Heart right ventricle (tissue), 16 donors: ENCODE measurements at places on chromosomes 13 and 19. TPM values are rescaled to one million over a fixed set of nuclear protein-coding genes. Genes with fewer than 3 reads are reported as not detected.

CD70 gene
- total RNA-seq, result not detected

LGALS7B gene
- total RNA-seq, result not detected

MBD3L3 gene
- not detected for total RNA-seq

RGL3 gene
- 3.3 TPM for total RNA-seq

DNA sequence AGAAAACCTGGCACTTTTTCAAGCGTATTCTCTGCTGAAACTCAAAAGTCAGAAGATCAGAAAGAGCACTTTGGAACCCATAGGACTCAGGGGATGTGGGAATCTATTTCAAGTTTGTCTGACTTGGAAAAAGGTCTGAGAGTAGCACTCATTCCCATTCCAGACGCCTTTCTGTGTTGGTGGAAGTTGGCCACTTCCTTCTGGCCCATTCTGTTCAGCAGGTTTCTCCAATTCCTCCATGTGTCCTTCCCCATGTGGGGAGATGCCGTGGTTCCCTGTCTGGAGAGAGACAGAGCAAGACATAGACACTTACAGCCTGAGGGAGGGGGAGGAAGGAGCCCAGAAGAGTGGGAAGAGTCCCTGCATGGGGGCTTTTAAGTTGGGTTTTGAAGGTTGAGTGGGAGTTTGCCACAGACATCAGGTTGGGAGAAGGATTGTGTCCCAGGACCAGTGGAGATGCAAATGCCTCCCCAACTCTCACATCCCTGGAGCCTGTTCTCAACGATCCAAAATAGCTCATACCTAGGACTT, 48.0 kb downstream of the CELF5 start:
- no peak for DNase-seq
- no peaks in the 10 kb centered on the region for H3K36me3 ChIP-seq
- H3K27me3 ChIP-seq, result peaks cover 88% of the 10 kb centered on the region
- H3K4me3 ChIP-seq, result no peak overlapping the region
- H3K4me1 ChIP-seq, result peaks cover 4% of the 10 kb centered on the region
- no peak overlapping the region for H3K27ac ChIP-seq

- no peak for DNase-seq
- H3K27ac ChIP-seq, result no peak overlapping the region
- H3K4me3 ChIP-seq, result no peak overlapping the region
- no peaks in the 10 kb centered on the region for H3K36me3 ChIP-seq
Observed at GRCh38 chr13:50798923-50799322, 44.6 kb downstream of the DLEU7 start.

- H3K4me1 ChIP-seq, result no peaks in the 10 kb centered on the region
- no peaks in the 10 kb centered on the region for H3K27me3 ChIP-seq
- H3K27ac ChIP-seq, result no peak overlapping the region
- no peak for DNase-seq
- H3K36me3 ChIP-seq, result no peaks in the 10 kb centered on the region
Observed at GRCh38 chr13:96734499-96734898, 259.8 kb downstream of the OXGR1 start.

DNA sequence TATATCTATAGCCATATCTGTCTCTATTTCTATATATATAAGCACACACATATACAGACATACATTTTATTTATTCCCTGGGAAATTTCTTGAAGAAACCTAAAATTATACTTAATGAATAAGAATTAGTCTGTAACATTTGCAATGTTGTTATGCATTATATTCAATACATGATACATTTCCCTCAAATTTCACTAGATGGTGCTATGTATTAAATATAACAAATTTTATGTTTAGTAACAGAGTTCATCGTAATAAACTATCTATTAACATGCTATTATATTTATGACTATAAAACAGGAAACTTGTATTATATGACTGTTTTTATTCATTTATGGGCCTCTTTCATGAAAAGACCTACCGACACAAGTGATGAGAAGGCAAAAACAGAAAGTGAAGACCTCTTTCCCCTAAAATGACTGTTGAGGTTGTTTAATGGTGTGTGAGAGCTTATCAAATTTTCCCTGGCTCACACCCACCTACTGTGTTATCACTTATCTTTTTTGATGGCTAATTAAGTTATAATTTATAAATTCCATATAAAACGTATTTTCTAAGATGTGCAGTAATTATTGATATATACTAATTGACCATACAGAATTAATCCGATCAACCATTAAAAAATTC, 881.9 kb downstream of the SLITRK6 start:
- H3K36me3 ChIP-seq, result no peaks in the 10 kb centered on the region
- DNase-seq, result no peak
- H3K4me1 ChIP-seq, result no peaks in the 10 kb centered on the region
- H3K27ac ChIP-seq, result no peak overlapping the region
- no peak overlapping the region for H3K4me3 ChIP-seq

DNA sequence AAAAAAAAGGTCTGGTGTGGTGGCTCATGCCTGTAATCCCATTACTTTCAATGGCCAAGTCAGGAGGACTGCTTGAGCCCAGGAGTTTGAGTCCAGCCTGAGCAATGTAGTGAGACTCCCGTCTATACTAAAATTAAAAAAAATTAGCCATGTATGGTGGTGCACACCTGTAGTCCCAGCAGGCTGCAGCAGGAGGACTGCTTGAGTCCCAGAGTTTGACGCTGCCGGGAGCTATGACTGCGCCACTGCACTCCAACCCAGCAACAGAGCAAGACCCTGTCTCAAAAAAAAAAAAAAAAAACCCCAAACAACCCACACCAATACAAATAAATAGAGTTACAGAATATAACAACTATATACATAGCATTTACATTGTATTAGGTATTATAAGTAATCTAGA, 65.7 kb downstream of the MICU2 start:
- H3K36me3 ChIP-seq, result no peaks in the 10 kb centered on the region
- no peak overlapping the region for H3K4me3 ChIP-seq
- H3K27ac ChIP-seq, result no peak overlapping the region
- H3K4me1 ChIP-seq, result peaks cover 13% of the 10 kb centered on the region
- H3K27me3 ChIP-seq, result no peaks in the 10 kb centered on the region
- DNase-seq, result no peak

DNA sequence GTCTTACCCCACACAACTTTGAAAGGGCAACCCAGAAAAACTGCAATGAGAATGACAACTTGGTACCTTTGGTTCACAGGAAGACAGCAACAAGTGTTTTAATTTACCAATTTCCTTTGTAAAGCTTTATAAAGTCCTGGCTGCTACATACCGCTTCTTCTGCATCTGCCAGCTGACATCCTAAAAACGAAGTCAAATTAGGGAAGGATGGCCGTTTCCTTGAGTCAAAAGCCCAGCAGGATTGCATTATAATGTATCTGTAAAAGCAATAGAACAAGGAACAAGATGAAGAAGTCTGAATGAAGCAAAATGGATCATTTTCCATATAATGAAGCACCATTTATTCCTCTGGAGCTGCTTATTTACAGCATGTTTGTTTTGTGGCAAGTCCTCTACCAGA, 25.8 kb upstream of the URAD start:
- H3K4me3 ChIP-seq, result no peak overlapping the region
- DNase-seq, result no peak
- peaks cover 60% of the 10 kb centered on the region for H3K27me3 ChIP-seq
- H3K36me3 ChIP-seq, result no peaks in the 10 kb centered on the region
- H3K27ac ChIP-seq, result no peak overlapping the region

DNA sequence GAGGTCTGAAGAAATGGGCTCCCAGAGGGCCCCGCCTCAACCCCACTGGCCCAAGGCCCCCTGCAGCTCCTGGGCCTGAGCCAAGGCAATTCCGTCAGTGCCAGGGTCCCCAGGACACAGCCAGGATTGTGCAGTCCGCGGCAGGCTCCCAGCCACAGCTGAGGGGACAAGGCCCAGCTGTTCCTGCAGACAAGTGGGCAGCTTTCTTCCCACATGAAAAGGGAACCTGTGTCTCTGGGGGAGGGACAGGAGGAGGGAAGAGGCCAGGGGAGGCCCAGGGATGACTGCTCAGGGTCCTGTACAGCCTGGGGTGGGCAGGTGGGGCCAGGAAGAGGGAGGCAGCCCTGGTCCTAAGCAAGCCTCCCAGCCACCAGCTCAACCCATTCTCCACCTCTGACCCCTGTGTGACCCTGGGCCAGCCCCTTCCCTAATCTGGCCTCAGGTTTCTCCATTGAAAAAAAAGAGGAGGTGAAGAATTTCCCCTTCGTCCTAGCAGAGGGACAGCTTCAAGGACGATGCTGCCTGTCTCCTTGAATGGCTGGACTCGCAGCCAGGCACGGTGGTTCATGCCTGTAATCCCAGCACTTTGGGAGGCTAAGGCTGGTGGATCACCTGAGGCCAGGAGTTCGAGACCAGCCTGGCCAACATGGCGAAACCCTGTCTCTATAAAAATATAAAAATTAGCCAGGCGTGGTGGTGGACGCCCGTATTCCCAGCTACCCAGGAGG, 20.5 kb upstream of the VSTM2B start:
- H3K4me1 ChIP-seq, result no peaks in the 10 kb centered on the region
- no peaks in the 10 kb centered on the region for H3K27me3 ChIP-seq
- no peak for DNase-seq
- H3K36me3 ChIP-seq, result no peaks in the 10 kb centered on the region
- H3K27ac ChIP-seq, result no peak overlapping the region

- peaks cover 66% of the 10 kb centered on the region for H3K36me3 ChIP-seq
- H3K27me3 ChIP-seq, result no peaks in the 10 kb centered on the region
- H3K4me3 ChIP-seq, result no peak overlapping the region
- H3K4me1 ChIP-seq, result no peaks in the 10 kb centered on the region
- no peak for DNase-seq
- H3K27ac ChIP-seq, result no peak overlapping the region
Observed at GRCh38 chr19:39828654-39829032, 5.3 kb downstream of the DYRK1B start.

DNA sequence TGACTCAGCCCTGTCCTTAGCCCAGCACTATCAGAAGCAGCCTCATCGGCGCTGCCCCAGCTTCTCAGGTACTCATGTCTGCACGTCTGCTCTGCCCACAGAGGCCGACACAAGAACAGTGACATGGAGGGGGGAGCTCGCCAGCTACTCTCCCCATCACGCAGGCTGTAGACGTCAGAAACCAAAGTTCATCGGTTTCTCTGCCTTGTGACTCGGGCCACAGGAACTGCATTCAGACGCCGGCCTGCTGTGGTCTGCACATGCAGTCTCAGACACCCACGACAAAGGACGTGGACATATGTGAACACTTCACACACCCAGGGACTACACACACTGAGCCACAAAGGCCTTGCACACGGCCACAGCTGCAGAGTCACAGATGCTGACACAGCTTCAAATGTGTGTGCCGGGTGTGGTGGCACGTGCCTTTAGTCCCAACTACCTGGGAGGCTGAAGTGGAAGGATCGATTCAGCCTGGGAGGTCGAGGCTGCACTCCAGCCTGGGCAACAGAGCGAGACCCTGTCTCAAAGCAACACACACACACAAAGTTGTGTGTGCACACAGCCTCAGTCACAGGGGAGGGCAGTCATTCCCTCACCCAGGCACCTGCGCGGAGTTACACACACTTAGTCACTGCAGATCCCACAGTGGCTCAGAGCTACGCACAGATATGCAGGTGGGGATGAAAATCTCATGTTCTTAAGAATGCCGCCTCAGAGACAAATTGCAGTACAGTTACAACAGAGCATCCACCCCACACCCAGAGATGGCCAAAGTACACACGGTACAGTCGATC, 4.9 kb upstream of the ZFP36 start:
- H3K27me3 ChIP-seq, result no peaks in the 10 kb centered on the region
- H3K27ac ChIP-seq, result peak overlapping the region; percentile 99
- H3K36me3 ChIP-seq, result no peaks in the 10 kb centered on the region

- no peaks in the 10 kb centered on the region for H3K36me3 ChIP-seq
- no peaks in the 10 kb centered on the region for H3K27me3 ChIP-seq
- peak within 1 kb of the TSS; percentile 96 for H3K27ac ChIP-seq
- H3K4me3 ChIP-seq, result peak within 1 kb of the TSS; percentile 82
- DNase-seq, result peak; percentile 83
Observed at GRCh38 chr19:3365836-3366752, at the start of gene NFIC. NFIC (plus strand) TSS chr19:3366583; CDS start chr19:3366637, 54 bp downstream.

GRCh38 chr13:45016792-45017425, 27.6 kb downstream of the GPALPP1 start:
- H3K4me1 ChIP-seq, result no peaks in the 10 kb centered on the region
- no peak overlapping the region for H3K27ac ChIP-seq
- DNase-seq, result no peak
- no peak overlapping the region for H3K4me3 ChIP-seq
- H3K36me3 ChIP-seq, result peaks cover 94% of the 10 kb centered on the region

DNA sequence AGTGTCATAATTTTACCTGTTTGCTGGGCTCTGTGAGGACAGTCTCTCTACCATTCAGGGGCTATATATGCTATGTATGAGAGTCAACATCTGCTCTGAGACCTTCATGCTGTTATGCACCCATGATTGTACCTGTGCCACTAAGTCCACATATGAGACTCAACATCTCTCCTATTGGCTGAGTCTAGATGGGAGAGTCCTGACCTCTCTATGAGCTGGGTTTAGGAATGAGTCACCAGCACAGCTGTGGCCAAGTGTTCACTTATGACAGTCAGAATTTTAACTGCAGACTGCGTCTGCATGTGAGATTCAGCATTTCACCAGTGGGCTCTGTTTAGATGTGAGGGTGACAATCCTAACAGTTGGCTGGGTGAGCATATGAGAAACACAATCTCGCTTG, 49.5 kb downstream of the ZNF729 start:
- H3K4me1 ChIP-seq, result no peaks in the 10 kb centered on the region
- no peak overlapping the region for H3K27ac ChIP-seq
- H3K4me3 ChIP-seq, result no peak overlapping the region

GRCh38 chr13:107713314-107713713, 502.0 kb downstream of the LIG4 start:
- no peaks in the 10 kb centered on the region for H3K36me3 ChIP-seq
- no peaks in the 10 kb centered on the region for H3K27me3 ChIP-seq
- DNase-seq, result no peak
- no peak overlapping the region for H3K27ac ChIP-seq

- H3K4me1 ChIP-seq, result peaks cover 27% of the 10 kb centered on the region
- no peak for DNase-seq
- peaks cover 16% of the 10 kb centered on the region for H3K27me3 ChIP-seq
- no peaks in the 10 kb centered on the region for H3K36me3 ChIP-seq
- no peak overlapping the region for H3K4me3 ChIP-seq
- no peak overlapping the region for H3K27ac ChIP-seq
Observed at GRCh38 chr19:45327404-45328143, 4.9 kb upstream of the CKM start.

GRCh38 chr13:107271227-107271626, 703.3 kb upstream of the ARGLU1 start:
- H3K27ac ChIP-seq, result no peak overlapping the region
- H3K36me3 ChIP-seq, result no peaks in the 10 kb centered on the region
- H3K4me1 ChIP-seq, result no peaks in the 10 kb centered on the region
- H3K4me3 ChIP-seq, result no peak overlapping the region
- DNase-seq, result peak; percentile 8

DNA sequence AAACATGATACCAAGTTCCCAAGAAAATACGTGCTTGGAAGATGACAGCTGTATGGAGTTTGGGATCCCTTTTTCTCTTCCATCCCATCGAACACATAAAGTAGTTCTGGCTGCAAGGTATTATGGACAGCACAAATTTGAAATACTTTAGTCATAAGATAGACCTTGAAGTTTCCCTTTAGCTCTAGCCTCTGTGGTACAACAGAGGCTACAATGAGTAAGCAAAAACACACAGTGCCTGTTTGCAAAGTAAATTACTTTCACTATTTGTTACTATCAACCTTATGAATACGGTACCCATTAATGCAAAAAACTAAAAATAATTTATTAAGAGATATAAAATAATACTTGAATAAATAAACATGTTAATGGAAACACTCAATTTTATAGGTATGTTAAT, 21.0 kb upstream of the LRCH1 start:
- peaks cover 6% of the 10 kb centered on the region for H3K4me1 ChIP-seq
- no peak overlapping the region for H3K4me3 ChIP-seq
- DNase-seq, result no peak
- no peaks in the 10 kb centered on the region for H3K36me3 ChIP-seq
